ENCODE measurements at places on chromosomes 1 and 21. TPM values are rescaled to one million over a fixed set of nuclear protein-coding genes. Genes with fewer than 3 reads are reported as not detected.
A peak's percentile ranks its signal among the peaks of the same experiment; 100 is the strongest.

DNA sequence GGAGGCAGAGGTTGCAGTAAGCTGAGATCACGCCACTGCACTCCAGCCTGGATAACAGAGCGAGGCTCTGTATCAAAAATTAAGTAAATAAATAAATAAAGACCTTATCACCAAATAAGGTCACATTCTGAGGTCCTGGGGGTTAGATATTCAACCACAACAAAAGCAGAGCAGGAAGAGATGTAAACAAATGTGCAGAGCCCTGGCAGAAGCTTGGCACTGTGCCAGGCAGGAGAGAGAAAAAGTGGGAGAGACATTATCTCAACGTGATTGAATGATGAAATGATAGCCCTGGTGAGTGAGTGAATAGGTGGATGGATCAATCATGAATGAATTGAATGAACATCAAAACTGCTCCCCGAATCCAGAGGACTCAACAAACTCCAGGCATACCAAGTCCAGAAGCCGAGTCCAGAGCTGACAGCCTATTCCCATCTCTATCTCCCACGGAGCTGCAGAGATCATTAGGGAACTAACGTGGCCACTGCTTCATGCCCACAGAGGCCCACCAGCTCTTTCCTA is 150.7 kb downstream of the TOMM20 start:
- no peak for DNase-seq

GRCh38 chr1:6099787-6100765 is 54.4 kb downstream of the KCNAB2 start:
- DNase-seq, result no peak

GRCh38 chr1:60678391-60678790 is 404.0 kb upstream of the NFIA start:
- no peak for DNase-seq

- DNase-seq, result no peak
Observed at GRCh38 chr1:182257369-182258063, 134.1 kb downstream of the GLUL start.

GRCh38 chr1:56758794-56759193 is 60.4 kb downstream of the FYB2 start:
- no peak for DNase-seq

DNA sequence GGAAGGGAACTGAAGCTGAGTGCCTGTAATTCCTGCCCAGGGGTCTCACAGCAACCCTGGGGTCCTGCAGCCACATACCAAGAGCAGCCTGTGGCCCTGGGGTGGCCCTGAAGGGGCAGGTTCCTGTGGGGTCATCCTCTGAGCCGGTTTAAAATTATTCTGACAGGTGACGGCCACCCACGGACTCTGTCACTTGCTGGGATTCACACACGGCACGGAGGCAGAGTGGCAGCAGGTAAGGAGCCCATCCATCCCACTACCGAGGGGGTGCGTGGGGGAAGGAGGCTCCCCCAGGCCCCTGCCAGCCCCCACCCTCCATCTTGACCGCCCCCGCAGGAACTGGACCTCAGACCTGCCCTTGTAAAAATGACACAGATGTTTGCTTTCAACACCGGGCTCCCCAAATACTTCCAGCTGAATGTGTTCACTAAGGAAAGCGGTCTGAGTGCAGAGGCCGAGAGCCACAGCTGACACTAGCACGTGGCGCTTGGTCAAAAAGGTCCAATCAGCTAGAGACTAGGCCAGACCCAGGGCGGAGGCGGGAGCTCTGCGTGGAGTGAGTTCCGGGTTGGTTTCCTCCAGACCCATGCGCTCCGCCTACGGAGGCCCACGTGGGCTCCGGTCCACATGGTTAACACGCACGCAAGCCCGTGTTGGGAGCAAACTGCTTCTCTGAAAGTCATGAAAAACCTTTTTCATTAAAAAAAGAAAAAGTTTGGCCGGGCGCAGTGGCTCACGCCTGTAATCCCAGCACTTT is 10.0 kb downstream of the YBEY start:
- DNase-seq, result peak; percentile 93

- DNase-seq, result no peak
Observed at GRCh38 chr1:192967211-192967877, 91.8 kb downstream of the UCHL5 start.

DNA sequence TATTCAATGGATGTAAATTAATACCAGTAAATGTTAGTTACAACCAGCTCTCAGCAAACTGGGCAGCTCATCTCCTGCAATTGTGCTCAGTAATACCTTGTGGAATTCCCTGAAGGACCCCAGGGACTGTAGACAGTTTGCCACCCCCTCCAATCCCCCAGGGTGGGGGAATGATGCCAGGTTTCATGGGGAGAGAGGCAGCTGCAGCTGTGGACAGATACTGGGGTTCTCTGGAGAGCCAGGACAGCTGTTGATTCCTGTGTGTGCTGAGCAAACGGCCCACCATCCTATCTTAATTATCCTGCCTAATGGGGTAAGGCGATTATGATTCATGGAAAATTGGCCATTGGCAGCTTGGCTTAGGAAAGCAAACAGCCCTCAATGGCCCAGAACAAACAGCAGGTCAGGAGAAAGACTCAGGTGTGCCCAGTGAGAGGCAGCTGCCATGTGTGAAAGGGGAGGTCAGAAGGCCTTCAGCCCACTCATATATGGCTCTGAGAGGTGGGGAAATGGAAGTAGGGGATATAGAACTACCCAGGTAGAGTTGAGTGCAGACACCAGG is 148.9 kb upstream of the CTTNBP2NL start:
- no peak for DNase-seq

GRCh38 chr1:37472281-37472680 is 2.1 kb upstream of the ZC3H12A start:
- DNase-seq, result no peak

- peak; percentile 62 for DNase-seq
Observed at GRCh38 chr1:113835686-113836290, 23.5 kb upstream of the RSBN1 start.

DNA sequence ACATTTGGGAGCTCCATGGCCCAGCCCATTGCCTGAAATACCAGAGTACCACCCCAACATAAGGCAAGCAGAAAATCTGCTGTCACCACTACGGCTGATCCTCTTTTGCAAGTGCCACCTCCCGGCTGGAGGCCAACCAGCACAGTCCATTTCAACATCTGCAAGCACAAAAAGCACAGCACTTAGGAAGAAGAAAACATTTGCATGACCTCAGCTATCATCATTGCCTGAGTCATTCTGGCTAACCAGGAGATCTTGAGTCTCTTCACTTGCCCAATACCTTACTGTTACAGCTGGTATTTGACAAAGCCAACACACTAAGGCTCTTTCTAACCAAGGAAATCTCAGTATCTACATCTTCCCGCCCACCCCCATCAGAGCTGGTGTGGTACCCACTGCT is 55.9 kb downstream of the NEK7 start:
- DNase-seq, result no peak

DNA sequence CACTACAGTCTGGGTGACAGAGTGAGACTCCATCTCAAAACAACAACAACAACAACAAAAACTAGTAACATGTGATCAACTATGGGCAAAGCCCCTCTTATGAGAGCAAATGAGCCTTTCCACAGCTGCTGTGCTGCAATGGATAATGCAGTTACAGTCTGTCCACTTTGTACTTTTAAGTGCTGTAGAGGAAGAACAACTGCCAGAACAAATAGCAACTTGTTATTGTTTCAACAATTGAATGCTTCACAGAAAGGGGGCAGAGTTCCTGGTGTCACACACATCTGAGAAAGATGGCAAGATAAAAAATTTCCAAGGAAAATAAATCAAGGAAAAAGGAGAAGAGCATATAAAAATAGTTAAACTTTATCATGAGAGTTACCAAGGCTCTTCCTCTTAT is 243.6 kb upstream of the DMRTA2 start:
- no peak for DNase-seq

DNA sequence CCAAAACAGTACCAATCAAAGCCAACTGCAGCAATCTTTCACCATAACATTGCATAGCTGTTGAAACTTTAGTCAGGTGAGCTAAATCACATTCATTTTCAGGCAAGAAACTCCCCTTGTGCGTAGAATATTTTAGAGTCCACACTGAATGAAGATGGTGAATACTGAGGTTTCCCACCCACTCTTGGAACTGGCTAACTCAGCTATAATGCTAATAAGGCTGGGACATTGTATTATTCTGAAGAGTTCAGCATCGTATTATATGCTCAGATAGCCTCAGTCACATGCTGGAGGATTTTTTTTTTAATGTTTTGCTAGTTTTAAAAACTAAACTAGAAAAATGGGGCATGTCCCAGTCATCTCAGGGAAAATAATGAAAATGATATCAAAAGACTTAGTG is 352.3 kb upstream of the FMN2 start:
- no peak for DNase-seq

- peak; percentile 12 for DNase-seq
Observed at GRCh38 chr1:17207966-17208418, 3.1 kb downstream of the PADI1 start.

GRCh38 chr1:28045777-28046176 is 42.6 kb downstream of the EYA3 start:
- DNase-seq, result no peak

DNA sequence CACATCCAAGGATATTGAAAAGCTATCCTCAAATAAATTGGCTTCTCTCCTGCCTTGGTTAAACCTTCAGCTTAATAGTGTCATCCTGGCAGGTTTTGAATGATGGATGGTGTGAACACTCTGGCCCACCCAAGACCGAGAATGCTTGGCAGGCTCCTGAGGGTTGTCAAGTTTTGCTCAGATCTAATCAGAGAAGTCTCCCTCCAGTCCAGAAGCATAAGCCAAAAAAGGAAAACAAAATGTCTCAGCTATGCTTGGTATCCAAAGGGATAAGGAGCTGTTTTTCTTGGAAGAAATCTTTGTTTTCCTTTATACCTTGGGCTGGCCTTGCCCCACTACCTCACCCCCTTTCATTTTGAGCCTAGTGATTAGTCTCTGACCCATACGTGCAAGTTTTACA is 172.7 kb downstream of the CRB1 start:
- DNase-seq, result no peak

GRCh38 chr1:21544095-21544494 is 34.9 kb downstream of the ALPL start:
- DNase-seq, result no peak

DNA sequence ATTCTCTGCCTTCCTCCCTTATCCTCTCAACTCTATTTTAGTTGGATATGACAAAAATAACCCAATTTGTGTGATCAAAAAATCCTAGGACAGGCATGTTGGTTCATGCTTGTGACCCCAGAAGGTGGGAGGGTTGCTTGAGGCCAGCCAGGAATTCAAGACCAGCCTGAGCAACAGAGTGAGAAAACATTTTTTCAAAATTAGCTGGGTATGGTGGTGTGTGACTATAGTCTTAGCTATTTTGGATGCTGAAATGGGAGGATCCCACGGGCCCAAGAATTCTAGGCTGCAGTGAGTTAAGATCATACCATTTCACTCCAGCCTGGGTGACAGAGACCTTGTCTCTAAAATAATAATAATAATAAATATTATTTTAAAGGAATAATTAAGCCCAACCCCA is 1383.1 kb upstream of the ADGRL2 start:
- no peak for DNase-seq

- no peak for DNase-seq
Observed at GRCh38 chr1:95451054-95451453, 217.0 kb downstream of the RWDD3 start.

DNA sequence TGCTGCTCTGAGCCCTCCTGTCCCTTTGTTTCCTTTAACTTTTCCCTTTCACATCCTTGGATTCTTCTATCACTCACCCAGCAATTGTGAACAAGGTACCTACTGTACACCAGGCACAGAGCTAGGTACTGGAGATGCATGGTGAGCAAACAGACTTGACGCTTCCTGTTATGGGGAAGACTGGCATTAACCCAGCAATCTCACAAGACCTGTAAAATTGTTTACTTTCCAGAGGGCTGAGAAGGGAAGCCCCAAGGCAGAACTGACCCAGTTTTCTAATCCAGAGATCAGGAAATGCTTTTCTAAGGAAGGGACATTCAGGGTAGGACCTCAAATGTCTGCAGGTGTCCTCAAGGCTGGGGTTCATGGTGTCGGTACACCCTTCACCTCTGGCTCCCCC is 171.6 kb upstream of the KAZN start:
- DNase-seq, result no peak

GRCh38 chr1:27669876-27670275 is 2.1 kb downstream of the IFI6 start:
- DNase-seq, result no peak

DNA sequence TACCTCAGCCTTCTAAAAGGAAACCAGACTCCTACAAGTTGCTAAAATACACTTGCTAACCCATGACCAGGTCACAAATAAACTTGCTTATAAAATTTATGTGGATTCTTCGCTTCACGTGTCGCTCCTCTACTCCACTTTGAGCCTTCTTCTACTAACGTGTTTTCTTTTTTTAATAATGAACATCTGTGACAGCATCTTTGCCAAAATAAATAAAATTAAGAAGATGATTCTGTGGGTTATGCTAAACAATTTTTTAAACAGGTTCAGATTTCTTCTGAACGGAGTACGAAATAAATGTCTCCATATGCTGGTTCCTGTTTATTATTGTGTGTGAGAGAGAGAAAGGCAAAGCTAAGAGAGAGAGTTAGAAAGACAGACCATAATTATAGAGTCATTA is 735.8 kb downstream of the LTN1 start:
- DNase-seq, result no peak

- DNase-seq, result no peak
Observed at GRCh38 chr1:175783126-175783722, 39.8 kb upstream of the TNR start.

- DNase-seq, result peak; percentile 93
Observed at GRCh38 chr1:35369922-35370671, 101.6 kb downstream of the ZMYM4 start.

- DNase-seq, result no peak
Observed at GRCh38 chr1:56418151-56418631, 161.2 kb downstream of the PLPP3 start.

- no peak for DNase-seq
Observed at GRCh38 chr1:204449678-204450280, 38.2 kb upstream of the PPP1R15B start.

DNA sequence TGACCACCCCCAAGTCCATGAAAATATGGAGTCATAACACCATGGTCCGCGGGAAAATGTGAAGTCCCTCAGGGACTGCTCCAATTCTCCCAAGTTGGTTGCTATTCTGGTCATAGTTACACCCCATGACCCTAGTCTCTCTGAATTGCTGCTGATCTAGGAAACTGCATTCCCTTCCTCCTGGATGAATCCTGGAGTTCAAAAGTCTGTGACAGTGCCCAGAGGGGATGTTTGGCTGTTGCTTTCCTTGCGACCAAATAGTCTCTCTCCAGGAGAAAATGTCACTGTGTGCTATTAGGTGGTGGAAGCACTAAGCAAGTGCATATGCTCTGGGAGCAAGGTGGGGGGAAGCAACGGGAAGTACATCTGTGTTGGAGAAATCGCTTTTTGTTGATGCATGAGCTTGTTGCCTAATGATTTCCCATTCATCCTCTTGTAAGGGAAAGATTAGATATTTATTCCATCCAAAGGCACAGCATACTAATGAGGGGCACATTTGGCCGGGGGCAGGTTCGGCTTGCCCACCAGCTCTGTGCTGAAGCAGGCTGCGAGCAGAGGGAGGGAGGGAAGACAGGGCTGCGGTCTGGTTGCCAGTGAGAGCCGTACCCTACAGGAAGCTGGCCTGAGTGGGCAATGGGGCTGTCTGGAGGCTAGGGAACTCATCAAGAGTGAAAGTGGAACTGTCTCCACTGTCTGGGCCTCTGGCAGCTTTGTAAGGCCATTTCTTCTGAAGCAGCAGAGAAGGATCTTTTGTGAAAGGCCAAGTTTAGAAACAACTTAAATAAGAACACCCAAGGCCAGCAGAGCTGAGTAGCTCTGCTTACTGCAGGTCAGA is 27.2 kb downstream of the SYT6 start:
- DNase-seq, result no peak

The CRYAA gene
- polyA plus RNA-seq, result not detected

The KIAA0319L gene
- polyA plus RNA-seq, result 31.9 TPM

The HPCAL4 gene
- polyA plus RNA-seq, result 1.8 TPM

The FOXO6 gene
- polyA plus RNA-seq, result 11.3 TPM

The CRB1 gene
- polyA plus RNA-seq, result 0.51 TPM

The SYT6 gene
- 1.5 TPM for polyA plus RNA-seq

The NLRP3 gene
- 1.0 TPM for polyA plus RNA-seq

The SAMSN1 gene
- 3.4 TPM for polyA plus RNA-seq
